Activated T-helper 2 cell treated with anti-CD3 and anti-CD28 coated beads, Interferon-gamma antibody, Interleukin-2, Interleukin-4, amounts not matched to agents 10 μg/mL and 5 μg/mL and 100 μg/mL, durations not matched to agents 14 hours and 24 hours and 36 hours (primary cell): ENCODE measurements at places on chromosomes 5 and 9. TPM values are rescaled to one million over a fixed set of nuclear protein-coding genes. Genes with fewer than 3 reads are reported as not detected.

DNA sequence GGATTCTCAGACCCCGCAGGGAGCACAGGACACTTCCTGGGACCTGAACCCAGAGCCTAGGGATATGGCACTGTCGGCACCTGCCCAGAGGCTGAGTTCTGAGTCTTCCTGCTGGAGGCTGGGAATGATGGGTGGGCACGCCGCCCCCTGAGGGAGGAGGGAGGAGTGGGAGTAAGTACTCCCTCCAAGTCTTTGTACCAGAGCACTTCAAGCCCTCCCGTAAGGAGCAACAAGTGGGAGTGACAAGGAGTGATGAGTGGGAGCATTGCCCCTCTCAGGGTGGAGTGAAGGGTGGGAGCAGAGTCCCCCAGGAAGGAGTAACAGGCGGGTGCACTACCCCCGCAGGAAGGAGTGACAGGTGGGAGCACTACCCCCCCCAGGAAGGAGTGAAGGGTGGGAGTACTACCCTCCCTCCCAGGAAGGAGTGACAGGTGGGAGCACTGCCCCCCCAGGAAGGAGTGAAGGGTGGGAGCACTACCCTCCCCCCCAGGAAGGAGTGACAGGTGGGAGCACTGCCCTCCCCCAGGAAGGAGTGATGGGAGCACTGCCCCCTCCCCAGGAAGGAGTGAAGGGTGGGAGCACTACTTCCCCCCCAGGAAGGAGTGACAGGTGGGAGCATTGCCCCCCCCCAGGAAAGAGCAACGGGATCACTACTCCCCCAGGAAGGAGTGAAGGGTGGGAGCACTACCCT lies 100.1 kb downstream of the CACNA1B start:
- H3K4me3 ChIP-seq: no peak overlapping the region
- no peaks in the 10 kb centered on the region for H3K4me1 ChIP-seq
- DNase-seq: no peak

- H3K27ac ChIP-seq: no peak overlapping the region
- no peaks in the 10 kb centered on the region for H3K36me3 ChIP-seq
Measured at GRCh38 chr5:155116456-155117251, 103.1 kb downstream of the KIF4B start.

- H3K4me1 ChIP-seq: peaks cover 65% of the 10 kb centered on the region
- no peaks in the 10 kb centered on the region for H3K27me3 ChIP-seq
- DNase-seq: peak; percentile 69
- H3K27ac ChIP-seq: peak overlapping the region; percentile 85
- peak overlapping the region; percentile 57 for H3K4me3 ChIP-seq
Measured at GRCh38 chr5:150783422-150783928, 4.9 kb downstream of the SMIM3 start.

DNA sequence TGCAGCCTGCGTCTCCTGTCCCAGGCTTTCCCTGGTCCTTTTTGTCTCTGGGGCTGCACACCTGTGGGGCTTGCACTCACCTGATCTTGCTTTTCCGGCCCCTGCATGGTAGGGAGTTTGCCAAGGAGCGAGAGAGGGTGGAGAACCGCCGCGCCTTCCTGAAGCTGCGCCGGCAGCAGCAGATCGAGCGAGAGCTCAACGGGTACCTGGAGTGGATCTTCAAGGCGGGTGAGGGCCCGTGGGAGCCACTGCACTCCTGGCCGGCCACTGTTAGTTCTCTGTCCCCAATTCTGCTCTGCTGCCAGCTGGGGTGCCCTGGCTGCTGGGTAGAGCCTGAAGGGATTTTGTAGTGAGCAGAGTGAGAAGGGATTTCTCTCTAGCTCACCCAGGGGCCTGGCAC lies 78.0 kb downstream of the CACNA1B start:
- no peak overlapping the region for H3K4me3 ChIP-seq
- no peak overlapping the region for H3K27ac ChIP-seq
- H3K27me3 ChIP-seq: no peaks in the 10 kb centered on the region
- no peaks in the 10 kb centered on the region for H3K36me3 ChIP-seq
- H3K4me1 ChIP-seq: no peaks in the 10 kb centered on the region

GRCh38 chr5:179679014-179679674 lies 1.7 kb downstream of the CBY3 start:
- peaks cover 27% of the 10 kb centered on the region for H3K4me1 ChIP-seq
- peak; percentile 61 for DNase-seq
- peaks cover 45% of the 10 kb centered on the region for H3K36me3 ChIP-seq
- H3K4me3 ChIP-seq: peak overlapping the region; percentile 96
- peak overlapping the region; percentile 96 for H3K27ac ChIP-seq

DNA sequence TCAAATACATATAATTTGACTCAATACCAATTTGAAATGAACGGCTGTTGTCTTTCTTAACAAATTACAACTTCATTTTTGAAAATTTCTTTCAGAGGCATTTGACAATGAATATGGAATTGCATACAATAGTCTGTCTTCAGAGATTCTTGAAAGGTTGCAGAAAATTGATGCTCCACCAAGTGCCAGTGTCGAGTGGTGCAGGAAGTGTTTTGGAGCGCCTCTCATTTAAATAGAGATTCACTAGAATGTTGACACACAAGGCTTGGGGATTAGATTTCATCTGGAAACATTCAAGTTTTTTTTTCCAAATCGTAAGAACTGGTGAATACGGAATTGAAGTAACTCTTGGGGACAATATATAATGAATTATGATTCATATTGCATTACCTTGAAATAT lies 8.1 kb downstream of the RPS6 start:
- no peak overlapping the region for H3K27ac ChIP-seq
- H3K27me3 ChIP-seq: no peaks in the 10 kb centered on the region
- no peak overlapping the region for H3K4me3 ChIP-seq
- H3K4me1 ChIP-seq: peaks cover 19% of the 10 kb centered on the region
- no peak for DNase-seq

- no peak overlapping the region for H3K4me3 ChIP-seq
- no peak overlapping the region for H3K27ac ChIP-seq
- no peaks in the 10 kb centered on the region for H3K27me3 ChIP-seq
- H3K36me3 ChIP-seq: no peaks in the 10 kb centered on the region
- no peaks in the 10 kb centered on the region for H3K4me1 ChIP-seq
- no peak for DNase-seq
Measured at GRCh38 chr5:163915481-163915961, 410.1 kb downstream of the MAT2B start.

DNA sequence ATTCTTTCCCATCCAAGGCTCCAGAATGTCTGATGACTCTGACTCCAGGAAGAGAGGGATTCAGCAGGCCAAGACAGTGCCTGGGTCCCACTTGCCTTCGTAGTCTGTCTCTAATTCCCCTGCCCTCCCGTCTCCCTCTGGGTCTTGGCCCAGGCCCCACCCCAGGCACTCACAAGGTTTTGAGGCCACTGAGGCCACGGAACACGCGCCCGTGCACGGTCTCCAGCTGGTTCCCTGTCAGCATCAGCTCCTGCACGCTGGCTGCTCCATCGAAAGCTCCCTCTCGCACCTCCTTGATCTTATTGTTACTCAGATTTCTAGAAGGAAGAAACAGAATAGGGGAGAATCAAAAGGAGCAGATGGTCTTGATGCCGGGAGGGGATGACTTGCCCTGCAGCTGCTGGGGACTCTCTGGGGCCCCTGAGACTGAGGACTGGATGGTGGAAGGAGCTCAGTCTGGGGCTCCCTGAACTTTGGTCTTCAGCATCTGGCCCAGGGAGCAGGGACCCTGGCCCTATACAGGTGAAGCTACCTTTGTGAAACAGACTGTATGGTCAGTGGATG lies 174.6 kb upstream of the PANK3 start:
- H3K27me3 ChIP-seq: no peaks in the 10 kb centered on the region
- H3K4me3 ChIP-seq: no peak overlapping the region

DNA sequence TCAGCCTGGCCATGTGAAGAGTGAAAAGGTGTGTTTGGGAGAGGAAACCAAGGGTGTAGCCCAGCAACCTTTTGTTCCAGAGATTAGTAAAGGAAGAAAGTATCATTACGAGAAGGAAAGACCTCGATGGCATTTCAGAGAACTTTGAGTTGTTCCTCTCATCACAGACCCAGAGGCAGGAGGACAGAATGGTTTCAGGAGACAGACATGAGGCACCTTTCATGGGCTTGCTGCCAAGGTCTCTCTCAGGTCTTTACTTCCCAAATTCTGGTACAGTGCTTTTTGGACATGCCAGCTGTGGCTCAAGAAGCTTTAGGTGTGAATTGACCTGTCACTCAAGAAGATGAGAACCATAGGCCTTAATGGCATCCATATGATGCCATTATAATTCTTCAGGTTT lies 2.8 kb upstream of the MCC start:
- no peak for DNase-seq
- peaks cover 21% of the 10 kb centered on the region for H3K4me1 ChIP-seq
- peaks cover 78% of the 10 kb centered on the region for H3K27me3 ChIP-seq

DNA sequence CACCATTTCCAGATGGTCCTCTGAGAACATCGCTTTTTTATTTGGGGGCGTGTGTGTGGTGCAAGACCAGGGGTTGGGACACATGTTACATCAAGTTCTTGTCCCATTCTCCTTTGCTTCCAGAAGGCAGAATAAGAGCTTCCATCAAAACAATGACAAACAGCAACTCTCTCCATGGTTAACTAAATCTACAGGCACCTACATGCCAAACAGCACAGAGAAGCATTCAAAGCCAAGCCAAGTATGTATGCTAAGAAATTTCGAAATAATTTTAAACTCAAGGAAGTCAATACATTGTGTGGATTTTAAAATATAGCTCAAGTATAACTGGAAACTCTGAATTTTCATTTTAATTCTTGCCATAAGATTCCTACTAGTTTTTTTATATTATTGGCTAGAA lies 105.6 kb downstream of the SEC61B start:
- no peak overlapping the region for H3K4me3 ChIP-seq
- DNase-seq: no peak

DNA sequence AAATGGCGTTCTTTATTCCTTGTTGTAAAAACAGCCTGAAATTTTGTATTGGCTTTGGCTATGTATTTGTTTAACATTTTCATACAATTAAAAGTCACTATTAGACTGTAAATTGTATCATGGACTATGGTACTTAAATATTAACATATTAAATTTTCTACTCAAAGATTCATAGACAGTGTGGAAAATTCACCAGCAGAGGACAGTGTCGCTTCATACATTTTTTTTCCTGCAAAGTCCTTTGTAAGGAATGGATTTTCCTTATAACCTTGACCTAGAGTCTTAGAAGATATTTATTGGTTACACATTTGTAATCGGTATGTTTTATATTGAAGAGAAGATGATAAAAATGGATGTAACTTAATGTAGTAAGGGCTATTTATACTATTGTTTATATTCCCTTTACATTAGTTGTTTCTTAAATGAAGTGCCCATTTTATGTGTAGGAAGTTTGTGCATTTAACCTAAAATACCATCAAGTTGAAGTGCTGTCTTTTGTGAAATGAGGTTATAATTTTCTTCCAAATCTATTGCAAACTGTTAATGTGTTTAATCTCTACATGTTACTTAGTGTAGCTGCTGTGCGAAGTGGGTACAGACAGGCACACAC lies 150.1 kb downstream of the KDM4C start:
- H3K27ac ChIP-seq: no peak overlapping the region
- H3K4me1 ChIP-seq: peaks cover 6% of the 10 kb centered on the region
- H3K36me3 ChIP-seq: no peaks in the 10 kb centered on the region
- no peaks in the 10 kb centered on the region for H3K27me3 ChIP-seq
- no peak for DNase-seq

DNA sequence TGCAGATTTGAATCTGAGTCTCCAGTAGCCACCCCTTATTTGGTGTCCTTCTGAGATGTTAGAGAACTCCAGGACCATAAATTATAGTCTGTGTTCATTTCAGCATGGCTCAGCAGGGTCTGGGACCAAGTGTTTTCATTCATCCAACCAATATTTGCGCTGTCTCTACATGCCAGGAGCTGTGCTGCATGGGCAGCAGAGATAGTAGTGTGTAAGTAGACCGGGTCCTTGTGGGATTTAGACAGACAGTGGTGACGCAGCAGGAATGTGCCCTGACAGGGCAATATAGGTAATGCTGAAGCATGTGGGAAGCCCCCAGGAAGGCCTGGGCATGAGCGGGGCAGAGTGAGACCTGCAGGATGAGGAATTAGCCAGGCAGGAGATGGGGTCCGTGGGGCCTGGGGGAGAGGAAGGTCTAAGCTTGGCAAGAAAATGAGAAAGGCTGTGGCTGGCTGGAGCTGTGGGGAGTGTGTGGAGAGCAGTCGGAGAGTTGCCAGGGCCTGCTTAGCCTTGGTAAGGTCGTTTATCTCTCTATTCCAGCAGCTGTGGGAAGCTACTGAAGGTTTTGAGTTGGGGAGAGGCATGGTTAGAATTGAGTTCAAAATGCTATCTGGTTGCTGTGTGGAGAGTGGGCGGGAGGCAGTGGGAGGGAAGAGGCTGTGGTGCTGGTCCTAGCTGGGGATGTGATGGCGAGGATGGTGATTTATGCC lies 16.8 kb downstream of the STXBP1 start:
- H3K4me3 ChIP-seq: no peak overlapping the region
- no peaks in the 10 kb centered on the region for H3K36me3 ChIP-seq
- H3K27me3 ChIP-seq: no peaks in the 10 kb centered on the region
- no peak overlapping the region for H3K27ac ChIP-seq

Gene ELAVL2
- total RNA-seq: not detected in 2 replicates

Gene LVRN
- total RNA-seq: 0.07 TPM in 1 of 2 replicates, not detected in the other

Gene KIF12
- not detected in 2 replicates for total RNA-seq

Gene VAV2
- total RNA-seq: 8.6 TPM in 2 replicates

Gene SOHLH1
- not detected in 2 replicates for total RNA-seq
